NCI-H69 (cell line): ENCODE measurements at places on chromosomes 12 and 14.
A peak's percentile ranks its signal among the peaks of the same experiment; 100 is the strongest.

DNA sequence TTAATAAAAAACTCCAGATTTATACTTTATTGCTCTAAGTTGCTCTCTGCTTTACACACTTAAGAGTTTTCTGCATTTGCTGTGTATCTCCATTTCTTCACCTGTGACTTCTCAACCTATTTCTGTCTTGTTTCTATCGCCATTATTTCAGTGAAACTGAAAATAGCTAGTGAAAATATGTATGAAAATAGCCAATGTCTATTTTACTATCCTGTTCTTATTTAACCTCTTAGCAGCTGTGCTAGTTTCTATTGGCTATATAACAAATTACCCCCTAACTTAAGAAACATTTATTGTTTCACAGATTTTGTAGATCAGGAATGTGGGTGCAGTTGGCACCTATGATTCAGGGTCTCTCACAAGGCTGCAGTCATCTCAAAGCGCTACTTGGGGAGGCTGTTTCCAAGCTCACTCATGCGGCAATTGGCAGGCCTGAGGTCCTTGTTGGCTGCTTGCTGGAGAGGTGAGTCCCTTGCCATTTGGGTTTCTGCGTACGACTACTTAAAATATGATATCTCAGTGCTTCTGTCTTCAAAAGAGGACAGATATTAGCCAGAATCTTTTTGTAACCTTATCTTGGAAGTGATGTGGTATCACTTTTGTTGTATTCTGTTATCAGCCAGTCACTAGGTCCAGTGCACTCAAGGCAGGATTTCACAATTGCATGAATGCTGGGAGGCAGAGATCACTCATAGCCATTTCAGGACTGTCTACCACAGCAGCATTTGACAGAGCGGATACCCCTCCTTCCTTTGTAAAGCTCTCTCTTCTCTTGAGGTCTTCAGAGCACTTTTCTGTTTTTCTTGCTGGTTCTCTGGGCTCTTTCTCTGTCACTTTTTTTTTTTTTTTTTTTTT, 7.2 kb downstream of the ERC1 start:
- no peak for DNase-seq

- DNase-seq = peak; percentile 96
Observed at GRCh38 chr12:48946205-48946604, 11.1 kb downstream of the ARF3 start.

DNA sequence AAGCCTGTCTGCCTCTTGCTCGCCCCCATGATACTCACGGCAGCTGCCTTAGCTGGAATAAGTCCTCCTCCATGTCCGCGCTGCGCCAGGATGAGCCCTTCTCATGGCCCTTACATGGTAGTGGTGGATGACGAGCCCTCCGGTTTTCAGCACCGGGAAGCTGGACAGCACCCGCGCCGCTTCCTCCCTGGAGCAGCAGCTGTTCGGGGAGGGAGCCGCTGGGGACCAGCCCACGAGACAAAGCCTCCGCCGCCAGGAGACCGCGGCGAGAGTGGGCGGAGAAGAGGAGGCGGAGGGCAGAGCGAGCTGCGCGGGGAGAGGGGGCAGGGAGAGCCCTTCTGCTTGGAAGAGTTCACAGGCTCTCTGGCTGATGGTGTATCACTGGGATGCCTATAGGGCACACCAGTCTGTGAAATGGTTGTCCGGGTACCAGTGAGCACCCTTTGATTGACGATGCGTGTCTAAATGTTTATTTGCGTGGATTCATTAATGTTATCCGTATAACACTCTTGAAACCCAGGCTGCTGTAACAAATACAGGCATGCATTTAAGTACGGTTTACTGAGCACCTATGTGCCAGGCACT, at the start of gene SVOP:
TSS of gene SVOP (minus strand) at position 273 of the 585 bp plus-strand sequence. CDS start at position 73, 200 bp downstream.
- peak; percentile 95 for DNase-seq

DNA sequence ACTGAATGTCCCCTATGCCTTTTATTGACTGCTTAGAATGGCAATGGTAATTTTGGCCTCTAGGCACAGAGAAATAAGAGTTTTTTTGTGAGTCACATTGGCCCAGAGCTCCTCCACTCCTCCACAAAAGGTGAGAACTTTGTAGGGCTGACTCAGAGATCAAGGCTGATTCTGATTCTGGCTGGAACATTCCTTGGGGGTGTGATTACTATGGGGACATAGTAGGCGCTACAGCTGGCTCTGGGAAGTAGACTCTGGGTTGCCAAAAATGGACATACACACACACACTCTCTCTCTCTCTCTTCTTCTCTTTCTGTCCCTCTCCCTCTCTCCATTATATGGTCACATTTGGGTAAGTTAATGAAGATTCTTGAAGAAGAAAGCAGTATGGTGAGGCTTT, 174.6 kb upstream of the DDHD1 start:
- DNase-seq = no peak

DNA sequence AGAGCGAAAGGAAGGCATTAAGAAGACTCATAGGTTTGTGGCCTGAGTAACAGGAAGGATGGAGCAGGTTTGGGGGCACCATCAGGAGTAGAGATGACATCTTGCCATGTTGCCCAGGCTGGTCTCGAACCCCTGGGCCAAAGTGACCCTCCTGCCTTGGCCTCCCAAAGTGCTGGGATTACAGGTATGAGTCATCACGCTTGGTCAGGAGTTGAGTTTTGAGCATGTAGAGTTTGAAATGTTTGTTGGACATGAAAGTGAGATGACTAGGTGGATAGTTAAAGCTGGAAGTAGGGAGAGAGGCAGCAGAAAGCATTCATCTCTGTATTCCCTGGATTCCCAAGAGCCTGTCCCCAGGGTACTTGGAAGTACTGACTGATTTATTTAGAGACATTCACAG, 112.6 kb downstream of the ERC1 start:
- DNase-seq = no peak

- no peak for DNase-seq
Observed at GRCh38 chr14:34113005-34113511, 162.2 kb upstream of the EGLN3 start.

DNA sequence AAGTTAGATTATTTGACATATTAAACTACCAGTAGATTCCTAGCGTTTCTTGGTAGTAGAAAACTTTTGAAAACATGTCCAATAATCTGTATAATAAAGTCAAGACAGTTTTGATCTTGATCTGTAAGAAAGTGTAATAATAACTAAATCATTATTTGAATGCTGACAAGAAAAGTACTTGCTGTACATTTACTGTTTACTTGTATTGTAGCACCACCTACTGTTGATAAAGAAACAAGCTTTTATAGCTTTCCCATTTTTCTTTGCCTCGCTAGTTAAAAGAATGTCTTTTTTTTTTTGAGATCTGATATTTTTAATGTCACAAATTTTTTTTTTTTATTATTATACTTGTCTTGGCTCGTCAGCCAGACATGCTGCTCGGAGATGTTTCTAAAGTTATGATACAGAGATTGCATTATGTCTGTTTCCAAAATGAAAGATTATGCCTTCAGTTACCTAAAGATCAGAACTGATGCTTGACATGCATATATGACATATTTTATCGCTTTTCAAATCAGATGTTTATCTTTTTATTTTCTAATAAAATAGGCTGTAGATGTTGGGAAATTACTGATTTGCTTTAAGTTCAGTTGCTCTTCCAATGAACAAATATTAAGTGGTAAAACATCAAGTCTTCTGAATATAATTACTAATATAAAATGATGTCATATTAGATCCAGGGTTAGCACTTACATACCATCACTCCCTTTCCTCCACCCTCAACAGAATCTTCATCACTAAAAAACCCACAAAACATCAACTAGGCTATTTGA, 140.5 kb downstream of the AKAP6 start:
- peak; percentile 69 for DNase-seq

GRCh38 chr12:113320401-113320800, 14.5 kb downstream of the SLC8B1 start:
- DNase-seq = no peak

DNA sequence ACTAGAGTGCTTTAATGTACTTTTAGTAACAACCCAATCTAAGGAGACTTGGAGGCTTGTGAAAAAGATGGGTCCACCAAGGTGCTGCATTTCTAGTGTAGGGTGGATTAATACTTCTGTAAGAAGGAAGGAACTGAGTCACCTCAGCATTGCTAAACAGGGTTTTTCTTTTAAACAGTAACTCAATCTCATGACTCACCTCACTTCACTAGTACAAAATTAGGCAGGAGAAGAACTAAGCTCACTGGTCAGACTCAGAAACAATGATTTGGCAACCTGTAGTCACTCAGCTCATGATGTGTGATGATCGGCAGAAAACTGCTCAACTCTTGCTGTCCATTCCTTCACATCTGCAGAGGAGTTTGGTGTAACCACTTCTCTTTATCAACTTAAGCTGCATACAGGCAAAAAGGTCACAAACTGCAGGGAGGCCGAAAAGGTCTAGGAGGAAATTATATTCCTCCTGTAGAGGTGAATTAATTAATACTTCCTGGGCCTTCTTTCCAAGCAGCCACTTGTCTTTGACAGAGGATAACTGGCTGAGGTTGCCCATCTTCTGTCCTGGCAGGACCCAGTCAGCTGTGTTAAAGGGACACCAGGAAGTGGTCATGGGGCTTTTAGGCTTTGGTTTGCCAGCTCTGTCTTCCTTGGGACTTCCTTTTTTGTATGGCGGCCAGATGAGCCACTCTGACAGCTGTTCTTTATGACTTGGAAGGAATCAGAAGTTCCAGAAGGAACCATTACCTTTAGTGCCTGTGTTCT, 466.9 kb downstream of the FUT8 start:
- no peak for DNase-seq

DNA sequence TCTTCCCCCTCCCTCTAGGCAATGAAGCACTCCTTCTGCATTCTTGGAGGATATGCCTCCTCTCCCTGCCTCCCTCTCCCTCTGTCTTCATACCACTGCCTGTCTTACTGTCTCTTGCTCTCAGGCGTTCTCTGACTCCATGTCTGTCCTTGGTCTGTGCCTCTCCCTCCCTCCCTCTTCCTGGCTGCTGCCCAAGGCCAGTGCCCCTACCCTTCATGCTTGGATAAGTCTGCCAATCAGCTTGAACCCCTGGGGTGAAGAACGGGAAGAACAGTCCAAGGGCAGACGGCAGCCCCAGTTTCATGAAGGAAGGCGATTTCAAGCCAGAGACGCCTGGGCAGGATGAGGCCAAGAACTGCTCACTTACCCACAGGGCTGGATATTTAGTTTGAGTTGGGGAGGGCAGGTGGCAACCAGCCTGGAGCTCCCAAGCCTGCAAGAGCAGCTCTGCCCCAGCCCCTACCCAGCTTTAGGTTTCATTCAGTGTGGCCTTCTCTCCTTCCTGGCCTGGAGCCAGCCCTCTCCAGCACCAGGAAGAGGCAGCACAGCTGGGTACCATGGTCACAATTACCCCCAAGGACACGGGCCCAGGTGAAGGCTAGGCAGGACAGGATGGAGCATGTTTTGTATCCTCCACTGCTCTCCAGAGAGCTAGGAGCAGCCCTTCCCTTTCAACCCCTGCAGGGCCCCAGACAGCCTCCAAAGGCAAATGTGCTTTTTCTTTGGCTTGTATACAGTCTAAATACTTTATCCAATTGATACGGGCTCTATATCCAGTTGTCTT, 35.8 kb upstream of the LTBP2 start:
- peak; percentile 98 for DNase-seq

DNA sequence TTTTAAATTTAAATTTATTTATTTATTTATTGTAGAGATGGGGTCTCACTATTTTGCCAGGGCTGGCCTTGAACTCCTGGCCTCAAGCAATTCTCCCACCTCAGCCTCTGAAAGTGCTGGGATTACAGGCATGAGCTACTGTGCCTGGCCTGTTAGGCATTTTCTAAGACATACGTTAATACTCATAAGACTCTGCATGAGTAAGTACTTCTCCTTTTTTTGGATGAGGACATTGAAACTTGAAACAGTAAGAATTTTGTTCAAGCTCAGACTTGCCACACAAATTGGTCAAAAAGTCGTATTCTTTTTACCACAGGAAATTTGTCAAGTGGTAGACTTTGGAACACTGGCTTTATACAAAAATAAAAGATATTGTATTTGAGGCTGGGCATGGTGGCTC, 187.4 kb upstream of the RASSF8 start:
- no peak for DNase-seq

DNA sequence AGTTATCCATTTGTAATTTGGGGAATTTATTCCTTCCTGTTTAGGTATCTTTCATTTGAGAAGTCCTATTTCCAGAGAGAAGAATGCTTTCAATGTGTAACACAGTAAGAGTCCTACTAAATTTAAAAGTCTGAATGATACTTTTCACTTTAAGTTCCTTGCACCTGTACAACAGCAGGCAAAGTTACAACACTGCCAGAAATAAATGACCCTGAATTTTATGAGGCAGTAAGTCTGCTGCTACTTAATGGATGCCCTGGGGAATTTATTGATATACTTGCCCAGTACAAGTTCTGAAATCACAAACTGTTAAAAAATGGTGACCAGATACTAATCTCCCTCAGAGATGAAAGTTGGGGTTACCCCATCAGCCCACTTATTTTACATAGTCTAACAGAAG, 53.1 kb downstream of the NTS start:
- DNase-seq = peak; percentile 40

DNA sequence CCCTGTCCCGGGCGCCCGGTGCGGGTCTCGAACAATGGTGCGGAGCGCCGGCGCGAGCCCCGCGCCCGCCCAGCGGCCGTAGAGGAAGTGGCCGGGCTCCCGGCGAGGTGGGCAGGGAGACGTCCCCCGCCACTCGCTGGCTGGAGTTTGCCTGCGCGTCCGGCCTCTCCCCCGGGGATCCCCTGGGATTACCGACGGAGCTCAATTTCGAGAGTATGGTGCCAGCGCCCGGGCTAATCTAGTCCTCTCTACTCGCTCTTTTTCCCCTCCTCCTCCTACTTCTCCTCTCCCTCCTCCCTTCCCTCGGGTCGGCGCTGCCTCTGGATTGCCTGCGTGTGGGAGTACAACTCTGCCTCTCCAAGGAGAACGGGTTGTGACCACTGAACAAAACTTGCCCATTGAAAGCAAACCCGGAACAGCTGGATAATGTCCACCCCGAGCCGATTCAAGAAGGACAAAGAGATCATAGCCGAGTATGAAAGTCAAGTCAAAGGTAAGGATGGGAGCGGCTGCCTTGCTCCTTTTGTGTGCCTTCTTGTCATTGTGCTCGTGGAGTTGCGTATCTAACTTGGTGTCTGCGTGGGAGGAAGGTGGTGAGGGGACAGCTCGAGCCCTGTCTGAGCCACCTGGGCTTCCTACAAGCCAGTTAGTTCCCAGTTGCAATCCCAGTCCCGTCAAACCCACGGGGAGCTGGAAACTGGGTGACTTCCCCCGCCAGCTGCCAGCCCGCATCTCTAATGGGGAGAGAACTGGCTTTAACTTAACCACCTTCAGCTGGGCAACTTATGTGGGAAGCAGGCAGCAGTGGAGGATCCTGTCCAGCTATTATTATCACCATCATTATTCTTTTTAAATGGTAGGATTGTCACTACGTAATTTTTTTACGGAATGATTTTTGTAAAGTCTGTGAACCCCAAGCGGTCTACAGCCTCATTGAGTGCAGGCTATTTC, at the start of gene SRGAP1:
TSS of gene SRGAP1 (plus strand) at position 310 of the 951 bp plus-strand sequence. CDS start at position 427, 117 bp downstream.
- peak; percentile 90 for DNase-seq

- DNase-seq = no peak
Observed at GRCh38 chr14:51784466-51784865, 75.9 kb upstream of the GNG2 start.

DNA sequence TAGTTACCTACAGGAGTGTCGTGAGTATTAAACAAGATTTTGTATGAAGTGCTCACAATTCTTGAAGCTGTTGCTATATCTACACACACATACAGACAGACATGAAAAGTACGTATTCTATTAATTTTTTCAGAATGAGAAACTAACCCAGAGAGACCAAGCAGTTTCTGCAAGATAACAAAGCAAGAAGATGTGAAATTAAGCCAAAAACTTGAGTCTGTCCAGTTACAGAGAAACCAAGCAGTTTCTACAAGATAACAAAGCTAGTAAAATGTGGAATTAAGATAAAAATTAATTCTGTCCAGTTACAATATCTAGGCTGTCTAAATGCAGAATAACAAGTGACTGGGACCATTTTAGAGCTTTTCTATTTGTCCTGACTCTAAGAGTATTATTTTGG, 132.4 kb downstream of the ALG10B start:
- no peak for DNase-seq
